ENCODE measurements at places on chromosomes 2 and 18.

GRCh38 chr2:121489911-121490583 lies 40.6 kb upstream of the RNU4ATAC start:
- no peak for DNase-seq

GRCh38 chr2:130951018-130951417 lies 114.3 kb downstream of the ARHGEF4 start:
- no peak for DNase-seq

- DNase-seq: no peak
Observed at GRCh38 chr2:75146606-75147332, 52.6 kb downstream of the TACR1 start.

DNA sequence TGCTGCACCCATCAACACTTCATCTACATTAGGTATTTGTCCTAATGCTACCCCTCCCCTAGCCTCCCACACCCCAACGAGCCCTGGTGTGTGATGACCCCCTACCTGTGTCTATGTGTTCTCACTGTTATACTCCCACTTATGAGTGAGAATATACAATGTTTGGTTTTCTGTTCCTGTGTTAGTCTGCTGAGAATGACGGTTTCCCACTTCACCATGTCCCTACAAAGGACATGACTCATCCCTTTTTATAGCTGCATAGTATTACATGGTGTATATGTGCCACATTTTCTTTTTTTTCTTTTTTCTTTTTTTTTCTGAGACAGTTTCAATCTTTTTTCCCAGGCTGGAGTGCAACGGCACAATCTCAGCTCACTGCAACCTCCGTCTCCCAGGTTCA lies 284.1 kb upstream of the CYP26B1 start:
- no peak for DNase-seq

- DNase-seq: no peak
Observed at GRCh38 chr2:120913972-120914838, 178.5 kb downstream of the GLI2 start.

DNA sequence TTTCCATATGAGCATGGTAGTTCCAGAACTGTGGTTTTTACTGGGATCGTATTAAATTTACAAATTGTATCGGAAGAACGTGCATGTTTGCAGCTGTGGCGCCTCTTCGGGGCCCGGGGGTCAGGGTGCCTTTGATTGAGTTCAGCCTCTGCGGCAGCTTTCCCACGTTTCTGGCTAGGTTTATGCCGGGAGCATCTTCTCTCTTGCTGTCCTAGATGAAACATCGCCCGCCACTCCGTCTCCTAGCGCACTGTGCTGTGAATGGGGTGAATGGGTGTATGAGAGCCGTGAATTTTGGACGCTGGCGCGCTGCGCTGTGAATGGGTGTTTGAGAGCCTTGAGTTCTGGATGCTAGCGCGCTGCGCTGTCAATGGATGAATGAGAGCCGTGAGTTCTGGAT lies 12.3 kb downstream of the PDCD1 start:
- DNase-seq: peak; percentile 65

DNA sequence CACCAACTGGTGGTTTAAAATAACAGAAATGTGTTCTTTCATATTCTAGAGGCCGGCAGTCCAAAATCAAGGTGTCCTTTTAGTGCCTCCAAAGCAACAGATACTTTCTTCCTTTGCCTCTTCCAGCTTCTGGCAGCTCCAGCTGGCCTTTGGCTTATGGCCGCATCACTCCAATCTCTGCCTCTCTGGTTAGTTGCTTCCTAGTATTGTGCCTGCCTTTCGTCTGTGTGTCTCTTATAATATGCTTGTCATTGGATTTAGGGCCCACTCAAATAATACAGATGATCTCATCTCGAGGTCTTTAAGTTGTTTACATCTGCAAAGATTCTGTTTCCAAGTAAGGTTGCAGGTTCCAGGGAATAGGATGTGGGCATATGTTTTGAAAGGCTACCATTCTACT lies 855.2 kb upstream of the ID2 start:
- DNase-seq: no peak

DNA sequence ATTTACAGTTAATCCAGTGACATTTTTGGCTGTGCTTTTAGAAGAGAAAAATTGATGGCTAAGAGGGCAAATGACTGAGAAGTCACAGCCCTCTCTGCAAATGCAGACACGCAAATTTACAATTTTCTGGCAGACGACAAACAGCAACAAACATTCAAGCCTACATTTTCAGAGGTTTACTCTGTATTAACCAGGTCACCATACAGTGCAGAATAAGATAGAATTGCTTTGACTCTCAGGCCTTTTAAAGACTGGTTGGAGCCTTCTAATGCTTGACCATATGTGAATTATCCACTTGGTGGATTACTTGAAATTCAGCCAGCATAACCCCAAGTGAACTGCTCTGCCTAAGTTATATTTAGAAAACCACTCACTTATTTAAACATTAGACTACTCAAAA lies 280.9 kb upstream of the STON1 start:
- DNase-seq: no peak

DNA sequence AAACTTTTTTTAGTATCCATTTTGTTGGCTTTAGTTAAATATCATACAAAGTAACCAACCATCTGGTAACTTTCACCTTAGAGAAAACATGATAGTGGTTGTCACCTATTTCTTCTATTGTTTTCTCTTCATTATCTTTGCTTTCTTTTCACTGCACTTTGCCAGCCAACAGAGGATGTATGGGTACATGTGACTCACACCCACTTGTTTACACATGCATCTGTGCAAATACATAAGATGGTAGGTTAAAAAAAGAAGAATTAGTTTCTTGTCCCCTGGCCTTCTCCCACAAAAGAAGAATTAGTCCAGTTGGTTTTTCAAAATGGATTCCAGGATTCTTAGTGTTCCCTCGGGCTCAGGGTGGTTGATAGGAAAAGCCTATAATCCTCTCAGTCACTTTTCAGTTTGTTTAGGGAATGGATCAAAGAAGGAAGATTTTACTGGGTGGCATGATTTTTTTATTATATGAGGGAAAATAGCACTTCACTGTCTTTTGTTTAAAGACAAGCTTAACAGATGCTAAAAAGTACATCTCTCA lies 46.6 kb downstream of the CDK15 start:
- DNase-seq: no peak

GRCh38 chr2:221322741-221323140 lies 249.4 kb downstream of the EPHA4 start:
- DNase-seq: no peak

- no peak for DNase-seq
Observed at GRCh38 chr2:197387179-197387578, 47.6 kb downstream of the SF3B1 start.

GRCh38 chr2:106982350-106982749 lies 96.4 kb upstream of the ST6GAL2 start:
- DNase-seq: no peak

DNA sequence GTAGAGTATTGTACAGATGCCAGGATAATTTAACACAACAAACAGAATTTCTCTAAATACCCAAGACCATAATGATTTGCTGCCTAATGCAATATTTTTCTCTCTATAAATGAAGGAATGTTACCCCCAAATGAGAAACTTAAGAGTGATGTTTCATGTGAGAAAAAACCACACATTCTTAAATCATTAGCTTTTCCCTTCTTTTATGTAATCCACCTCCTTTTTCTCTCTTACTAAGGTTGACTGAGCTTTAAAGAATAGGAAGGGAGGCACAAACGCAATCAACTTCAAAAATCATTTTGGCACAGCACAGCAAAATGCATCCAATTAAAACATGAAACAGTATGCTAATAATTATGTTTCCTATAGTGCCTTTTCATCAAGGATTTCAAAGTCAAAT lies 698.1 kb upstream of the CDH2 start:
- DNase-seq: no peak

- DNase-seq: no peak
Observed at GRCh38 chr2:82237994-82238662, 1933.6 kb upstream of the LRRTM1 start.

- DNase-seq: peak; percentile 72
Observed at GRCh38 chr18:9233771-9234440, 97.3 kb downstream of the ANKRD12 start.

- no peak for DNase-seq
Observed at GRCh38 chr18:68548904-68549870, 165.7 kb downstream of the TMX3 start.

GRCh38 chr2:238039985-238040384 lies 20.8 kb upstream of the SCLY start:
- no peak for DNase-seq

- no peak for DNase-seq
Observed at GRCh38 chr2:36462311-36462935, 106.8 kb downstream of the CRIM1 start.

DNA sequence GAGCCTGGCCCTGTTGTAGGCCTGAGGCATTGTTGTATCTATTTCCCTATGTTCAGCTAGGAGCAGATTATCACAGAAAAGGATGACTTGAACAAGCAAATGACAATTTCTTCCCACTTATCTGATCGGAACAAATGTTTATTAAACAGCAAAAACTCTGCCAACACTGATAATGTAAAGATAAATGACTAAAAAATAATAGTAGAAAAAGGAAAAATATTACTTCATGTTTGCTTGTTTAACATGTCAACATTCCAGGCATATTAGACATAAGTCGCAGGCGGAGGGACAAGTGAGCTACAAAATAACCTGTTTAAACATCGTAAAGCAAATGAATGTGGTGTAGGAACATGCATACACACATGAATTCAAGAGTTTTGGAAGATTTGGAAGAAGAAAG lies 257.9 kb downstream of the TMX3 start:
- no peak for DNase-seq
